Tibial nerve (tissue), 4 donors: ENCODE measurements at places on chromosomes 6 and 20.

- DNase-seq: no peak
These were observed 97.5 kb upstream of the TMEM30A start for GRCh38 chr6:75381877-75382633.

DNA sequence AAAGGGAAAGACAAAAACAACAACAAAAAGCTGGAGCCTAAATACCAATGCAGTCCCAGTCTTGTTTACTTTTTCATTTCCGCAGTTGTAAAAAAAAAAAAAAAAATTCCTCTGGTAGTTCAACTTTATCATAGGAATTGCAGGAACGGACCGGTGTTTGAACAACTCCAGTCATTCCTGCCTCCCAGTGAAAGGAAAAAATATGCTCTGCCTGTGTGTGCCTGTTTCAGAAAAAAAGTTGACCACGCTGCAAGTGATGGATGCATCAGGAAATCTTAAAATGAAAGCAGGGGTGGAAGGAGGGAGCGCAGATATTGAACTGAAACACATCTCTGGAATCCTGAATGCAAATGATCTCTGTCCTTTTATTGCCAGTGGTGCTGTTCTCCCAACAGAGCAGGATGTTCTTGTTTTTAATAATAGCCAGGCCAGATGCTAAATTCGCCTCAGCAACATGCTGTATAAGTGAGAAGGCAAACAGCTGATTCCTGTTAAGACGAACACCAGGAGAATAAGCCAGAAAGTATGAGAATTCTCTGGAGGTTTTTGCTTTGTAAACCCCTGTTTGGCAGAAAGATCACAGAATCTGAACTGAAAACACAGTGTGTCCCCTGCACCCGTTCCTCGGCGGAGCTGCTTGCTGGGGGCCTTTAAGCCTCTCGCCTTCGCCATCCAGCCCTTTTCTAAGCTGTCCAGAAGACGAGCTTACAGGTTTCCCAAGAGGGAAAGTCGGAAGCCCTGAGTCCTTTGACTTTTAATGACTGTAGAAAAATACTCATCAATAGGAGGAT, 178.4 kb upstream of the SUPT3H start:
- DNase-seq: no peak

GRCh38 chr20:19677336-19677735, 80.7 kb upstream of the RIN2 start:
- no peak for DNase-seq

GRCh38 chr6:139149383-139149782, 14.5 kb downstream of the HECA start:
- no peak for DNase-seq

- DNase-seq: peak; percentile 88
These were observed 11.9 kb downstream of the PCIF1 start for GRCh38 chr20:45946149-45946970.

- no peak for DNase-seq
These were observed 206.0 kb upstream of the PREP start for GRCh38 chr6:105608711-105609374.

GRCh38 chr20:62642666-62643520, 590 bp downstream of the SLCO4A1 start:
- no peak for DNase-seq

DNA sequence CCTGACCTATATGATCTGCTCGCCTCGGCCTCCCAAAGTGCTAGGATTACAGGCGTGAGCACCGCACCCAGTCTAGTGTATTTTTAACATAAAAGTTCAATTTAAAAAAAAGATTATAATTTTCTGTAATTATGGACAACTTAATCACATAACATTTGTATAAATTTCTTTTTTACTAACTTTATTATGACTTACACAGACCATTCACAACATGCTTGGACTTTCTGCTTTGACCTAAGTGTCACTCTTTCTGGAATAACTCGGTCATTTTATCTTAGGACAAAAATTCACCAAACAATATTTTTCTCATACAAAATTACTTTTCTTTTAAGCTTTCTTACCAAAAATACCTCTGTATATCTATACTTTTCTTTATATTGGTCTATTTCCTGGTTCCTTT, 15.4 kb upstream of the IL22RA2 start:
- DNase-seq: no peak

DNA sequence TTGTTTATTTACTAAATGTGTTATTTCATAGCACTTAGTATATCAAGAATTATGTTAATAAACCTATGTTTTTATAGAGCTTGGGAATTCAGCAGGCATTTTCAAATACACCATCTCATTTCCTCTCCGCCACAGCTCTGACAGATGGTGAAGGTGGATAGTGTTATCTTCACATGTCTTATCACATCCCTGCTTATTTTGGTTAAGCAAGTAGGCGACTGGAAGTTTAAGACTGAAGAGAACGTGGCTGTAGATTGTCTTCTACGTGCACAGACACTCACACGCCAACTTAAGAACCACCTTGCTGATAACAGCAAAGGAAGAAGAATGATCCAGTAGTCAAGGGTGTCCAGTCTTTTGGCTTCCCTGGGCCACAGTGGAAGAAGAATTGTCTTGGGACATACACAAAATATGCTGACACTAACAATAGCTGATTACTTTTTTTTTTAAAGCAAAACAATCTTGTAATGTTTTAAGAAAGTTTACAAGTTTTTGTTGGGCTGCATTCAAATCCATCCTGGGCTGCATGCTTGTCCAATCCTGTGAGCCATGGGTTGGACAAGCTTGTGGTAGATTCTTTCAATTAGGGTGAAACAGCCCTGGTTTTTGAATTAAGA, 43.3 kb upstream of the SCGN start:
- DNase-seq: no peak
